NT2/D1 (cell line): ENCODE measurements at places on chromosomes 5 and 9.

- DNase-seq = no peak
Measured at GRCh38 chr5:167696558-167697314, 594.7 kb upstream of the WWC1 start.

DNA sequence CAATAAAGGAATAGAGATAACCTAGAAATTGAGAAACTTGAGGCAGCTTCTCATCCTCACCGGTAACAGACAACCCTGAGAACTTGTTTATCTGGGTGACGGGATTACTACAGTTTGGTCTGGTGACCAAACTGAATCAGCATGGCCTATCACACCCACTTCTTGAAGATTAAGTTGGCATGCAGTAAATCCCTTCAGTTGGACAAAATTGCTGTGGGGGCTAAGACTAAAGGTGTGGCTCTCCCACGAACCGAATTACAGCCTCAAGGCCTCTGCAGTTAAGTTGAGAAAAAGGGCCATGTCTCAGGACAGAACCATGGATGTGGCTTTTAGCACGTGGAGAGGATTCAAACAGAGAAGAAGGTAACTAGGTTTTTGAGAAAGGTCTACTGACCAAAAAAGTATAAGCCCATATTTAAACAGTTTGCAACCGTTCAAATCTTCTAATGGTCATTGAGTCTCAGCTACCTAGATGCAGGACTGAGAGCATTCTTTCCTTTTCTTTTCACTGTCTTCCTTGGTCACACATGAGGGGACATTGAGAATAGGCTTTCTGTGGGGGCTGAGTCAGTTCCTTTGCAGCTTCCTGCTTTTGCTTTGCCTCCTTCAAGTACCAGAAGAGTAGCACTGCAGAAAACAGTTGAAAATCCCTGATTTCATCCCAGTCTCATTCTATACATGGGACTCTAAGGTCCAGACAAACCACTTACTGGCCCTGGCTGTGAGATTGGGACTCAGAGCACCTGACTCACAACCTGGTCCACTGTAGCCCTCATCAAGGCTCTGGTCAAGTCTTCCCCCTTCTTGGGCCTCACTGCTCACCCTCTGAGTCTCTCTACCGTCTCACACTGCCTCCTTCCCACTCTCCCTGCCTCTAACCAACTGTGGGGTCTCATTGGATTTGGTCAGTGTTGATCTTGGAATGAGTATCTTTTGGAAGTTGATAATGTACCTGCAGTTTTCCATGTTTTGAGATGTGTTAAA is 30.9 kb downstream of the PDE6A start:
- DNase-seq = no peak

DNA sequence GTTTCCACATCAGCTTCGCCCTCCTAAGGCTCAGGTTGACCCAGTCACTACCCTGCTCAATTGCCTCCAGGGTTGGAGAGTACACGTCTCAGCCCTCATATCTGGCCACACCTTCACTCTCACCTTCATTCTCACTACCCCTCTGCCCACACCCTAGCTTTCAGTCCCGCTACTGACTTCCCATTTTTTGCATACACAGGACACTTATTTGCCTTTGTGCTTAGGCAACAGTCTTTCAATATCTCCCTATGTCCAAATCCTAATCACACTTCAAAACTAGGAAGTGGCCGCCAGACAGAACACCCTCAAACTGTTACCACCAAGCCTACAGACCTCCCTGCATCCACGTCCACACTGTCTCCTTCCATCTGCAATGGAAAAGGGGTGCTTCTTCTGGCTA is 10.9 kb downstream of the MCTP1 start:
- no peak for DNase-seq

DNA sequence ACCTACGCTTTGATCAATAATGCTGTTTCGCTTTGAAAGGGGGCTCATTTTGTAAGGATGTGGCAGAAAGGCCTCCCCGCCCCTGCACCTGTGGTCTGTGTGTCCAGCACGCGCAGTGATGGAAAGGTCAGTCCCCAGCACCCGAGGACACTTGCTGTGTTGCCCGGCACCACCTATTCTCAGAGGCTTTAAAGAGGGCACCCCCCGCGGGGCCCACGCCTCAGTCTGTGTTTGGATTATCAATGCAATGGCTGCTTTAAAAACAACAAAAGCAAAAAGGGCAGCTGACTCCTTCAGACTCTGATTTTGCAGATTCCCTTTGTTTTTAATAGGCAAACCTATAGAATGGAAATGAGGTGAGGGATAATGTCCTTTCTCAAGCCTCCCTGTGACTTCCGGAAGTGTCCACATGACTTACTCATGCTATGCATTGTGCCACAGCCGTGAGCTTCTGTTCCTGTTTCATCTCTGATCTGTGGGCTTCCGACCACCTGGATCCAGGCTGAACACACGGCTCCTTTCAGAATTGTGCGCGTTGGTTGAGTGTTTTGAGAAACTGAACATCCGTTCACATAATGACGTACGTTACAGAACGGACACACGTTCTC is 416.2 kb downstream of the IRX2 start:
- no peak for DNase-seq

GRCh38 chr9:138111607-138112006 is 234.0 kb downstream of the CACNA1B start:
- DNase-seq = no peak

GRCh38 chr5:95738072-95738471 is 6.9 kb downstream of the RHOBTB3 start:
- no peak for DNase-seq

DNA sequence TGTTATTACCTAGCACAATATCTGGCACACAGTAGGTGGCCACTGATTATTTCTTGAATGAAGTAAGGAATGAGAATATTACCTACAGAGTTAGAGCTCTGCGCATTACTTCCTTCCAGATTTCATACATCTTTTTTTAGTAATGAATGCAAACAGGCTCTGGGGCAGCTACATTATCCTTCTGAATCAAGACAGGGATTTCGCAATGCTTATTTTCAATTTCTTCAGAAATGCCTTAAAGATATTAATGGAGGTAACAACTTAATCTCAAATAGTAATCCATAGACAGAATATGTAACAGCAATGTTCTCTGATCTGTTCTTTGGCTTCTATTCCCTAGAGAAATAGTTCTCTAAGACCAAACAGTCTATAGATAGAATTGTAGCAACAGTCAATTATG is 32.6 kb downstream of the CDKN2A start:
- DNase-seq = no peak

- DNase-seq = no peak
Measured at GRCh38 chr5:125006011-125006685, 259.7 kb upstream of the ZNF608 start.

- DNase-seq = no peak
Measured at GRCh38 chr9:36136894-36137391, 410 bp downstream of the GLIPR2 start.

GRCh38 chr5:71830681-71831539 is 111.8 kb downstream of the CARTPT start:
- DNase-seq = no peak

DNA sequence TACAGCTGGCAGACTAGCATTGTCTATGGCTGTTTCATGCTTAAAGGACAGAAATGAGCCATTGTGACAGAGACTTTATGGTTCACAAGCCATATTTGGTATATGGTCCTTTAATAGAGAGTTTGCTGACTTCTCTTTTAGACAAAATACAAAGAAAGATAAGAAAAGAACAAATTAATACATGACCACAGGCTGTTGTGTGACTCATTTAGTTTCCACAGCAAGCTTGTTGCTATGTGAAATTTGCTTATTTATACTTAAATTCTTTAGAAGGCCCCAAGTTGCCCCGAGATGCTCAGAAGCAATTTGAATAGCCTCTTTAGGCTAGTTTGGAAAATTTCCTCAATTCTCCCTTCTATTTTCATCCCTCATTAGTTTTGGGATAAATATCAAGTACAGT is 315.3 kb upstream of the RPS23 start:
- DNase-seq = no peak

DNA sequence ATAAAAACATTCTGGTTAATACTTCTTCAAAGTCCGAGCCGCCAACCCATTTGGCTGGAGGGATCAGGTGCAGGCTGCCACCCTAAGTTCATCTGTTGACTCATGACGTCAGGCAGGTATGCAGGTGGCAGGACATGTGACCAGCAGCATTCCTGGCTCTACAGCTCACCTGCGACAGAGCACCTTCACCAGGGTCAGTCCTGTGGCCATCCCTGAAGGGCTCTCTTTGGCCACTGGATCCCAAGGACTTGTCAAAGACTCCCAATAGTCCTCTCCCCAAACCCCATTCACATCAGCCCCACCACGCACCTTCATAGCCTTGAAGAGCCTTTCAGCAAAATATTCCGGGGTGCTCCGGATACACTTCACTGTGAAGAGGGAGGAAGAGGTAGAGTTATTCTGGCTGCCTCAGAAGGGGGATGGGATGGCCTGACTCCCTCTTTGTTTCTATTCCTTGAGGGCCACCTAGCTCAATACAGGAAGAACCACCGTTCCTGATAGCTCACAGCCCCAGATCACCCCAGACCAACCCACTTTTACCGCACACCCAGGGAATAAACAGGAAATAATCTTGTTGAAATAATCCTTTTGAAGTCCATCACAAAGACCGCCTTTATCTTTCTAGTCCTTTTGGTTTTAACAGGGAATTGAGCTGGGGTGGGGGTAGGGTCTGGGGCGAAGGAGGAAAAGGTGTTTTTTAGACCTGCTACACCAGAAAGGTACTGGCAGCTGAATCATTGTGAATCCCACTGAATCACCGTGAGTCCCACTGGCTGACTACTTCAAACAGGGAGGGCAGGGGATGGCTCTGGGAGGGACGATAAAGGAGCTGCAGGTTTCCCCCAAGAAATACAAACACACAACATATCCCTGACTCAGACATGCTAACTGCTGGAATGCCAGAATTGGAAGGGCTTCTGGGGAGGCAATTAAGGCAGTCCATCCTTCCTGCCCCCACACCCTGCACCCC is 26.4 kb downstream of the ANXA6 start:
- DNase-seq = no peak

- no peak for DNase-seq
Measured at GRCh38 chr5:54524082-54524481, 6.5 kb downstream of the SNX18 start.

DNA sequence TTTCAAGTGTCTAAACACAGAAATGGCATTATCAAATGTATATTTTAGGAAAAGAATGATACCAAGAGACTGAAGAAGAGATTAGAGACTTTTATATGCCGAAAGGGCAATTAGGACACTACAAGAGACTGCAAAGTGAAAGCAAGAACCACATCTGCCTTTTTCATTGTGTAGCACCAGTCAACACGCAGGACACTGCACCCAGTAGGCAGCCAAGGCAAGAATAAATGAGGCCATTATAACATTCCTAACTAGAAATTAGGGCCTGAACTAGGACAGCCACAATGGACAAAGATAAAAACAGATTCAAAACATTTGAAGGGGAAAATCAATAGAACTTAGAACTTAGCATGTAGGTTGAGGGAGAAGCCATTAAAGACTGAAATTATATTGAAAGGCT is 10.8 kb downstream of the CETN3 start:
- no peak for DNase-seq

DNA sequence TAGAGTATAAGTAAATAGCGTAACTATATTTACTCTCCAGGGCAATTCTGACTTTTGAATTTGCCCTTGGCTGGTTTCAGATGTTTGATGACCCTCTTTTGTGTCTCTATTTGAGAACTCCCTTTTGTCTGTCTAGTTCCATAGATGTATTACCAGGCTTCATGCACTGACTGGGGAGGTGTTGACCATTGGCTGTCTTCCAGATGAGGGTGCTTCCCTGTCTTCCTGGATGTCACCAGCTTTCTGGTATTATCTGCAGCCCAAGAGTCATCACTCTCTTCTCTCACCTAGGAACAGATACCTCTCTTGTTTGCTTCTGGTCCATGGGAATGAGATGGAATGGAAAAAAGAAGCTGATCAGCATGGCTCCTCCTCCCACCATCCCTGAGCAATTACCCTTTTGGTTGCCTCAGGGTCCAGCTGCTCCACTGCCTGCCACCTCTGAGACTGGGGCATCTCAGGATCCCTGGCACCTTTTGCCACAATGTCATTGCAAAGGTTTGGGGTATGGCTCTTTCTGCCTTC is 58.7 kb upstream of the TMED7 start:
- DNase-seq = no peak

DNA sequence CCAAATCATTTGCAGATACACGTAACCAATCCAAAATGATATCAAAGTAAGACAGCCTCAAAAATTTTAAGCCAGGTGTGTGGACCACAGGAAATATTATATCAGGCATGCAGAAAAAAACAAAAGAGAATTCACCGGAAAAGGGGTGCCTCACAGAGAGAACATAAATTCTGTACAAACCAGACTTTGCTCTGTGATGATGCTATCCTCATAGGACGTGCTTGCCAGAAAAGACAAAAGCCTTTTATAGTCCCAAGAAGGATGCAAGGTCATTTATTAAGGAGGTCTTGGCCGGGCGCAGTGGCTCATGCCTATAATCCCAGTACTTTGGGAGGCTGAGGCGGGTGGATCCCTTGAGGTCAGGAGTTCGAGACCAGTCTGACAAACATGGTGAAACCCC is 16.8 kb upstream of the ATP6V1G1 start:
- DNase-seq = no peak

DNA sequence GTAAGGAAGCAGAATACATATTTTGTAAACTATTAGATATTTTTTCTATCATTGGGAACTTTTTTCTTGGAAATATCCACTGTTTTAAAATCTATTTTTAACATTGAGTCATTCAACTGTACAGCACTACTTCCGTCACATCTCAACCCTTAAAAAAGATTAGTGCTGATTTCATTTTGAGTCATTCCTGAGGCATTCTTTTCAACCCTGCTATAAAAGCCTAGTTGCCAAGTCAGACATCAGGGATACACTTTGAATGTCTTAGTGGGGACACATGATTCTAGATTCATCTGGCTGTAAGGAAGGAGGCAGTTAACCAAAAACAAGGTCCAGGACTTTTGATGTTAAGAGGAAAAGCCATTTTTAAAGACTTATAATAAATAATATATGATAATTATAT is 160.9 kb downstream of the GIN1 start:
- DNase-seq = no peak

GRCh38 chr5:107028938-107029337 is 641.8 kb downstream of the EFNA5 start:
- no peak for DNase-seq

DNA sequence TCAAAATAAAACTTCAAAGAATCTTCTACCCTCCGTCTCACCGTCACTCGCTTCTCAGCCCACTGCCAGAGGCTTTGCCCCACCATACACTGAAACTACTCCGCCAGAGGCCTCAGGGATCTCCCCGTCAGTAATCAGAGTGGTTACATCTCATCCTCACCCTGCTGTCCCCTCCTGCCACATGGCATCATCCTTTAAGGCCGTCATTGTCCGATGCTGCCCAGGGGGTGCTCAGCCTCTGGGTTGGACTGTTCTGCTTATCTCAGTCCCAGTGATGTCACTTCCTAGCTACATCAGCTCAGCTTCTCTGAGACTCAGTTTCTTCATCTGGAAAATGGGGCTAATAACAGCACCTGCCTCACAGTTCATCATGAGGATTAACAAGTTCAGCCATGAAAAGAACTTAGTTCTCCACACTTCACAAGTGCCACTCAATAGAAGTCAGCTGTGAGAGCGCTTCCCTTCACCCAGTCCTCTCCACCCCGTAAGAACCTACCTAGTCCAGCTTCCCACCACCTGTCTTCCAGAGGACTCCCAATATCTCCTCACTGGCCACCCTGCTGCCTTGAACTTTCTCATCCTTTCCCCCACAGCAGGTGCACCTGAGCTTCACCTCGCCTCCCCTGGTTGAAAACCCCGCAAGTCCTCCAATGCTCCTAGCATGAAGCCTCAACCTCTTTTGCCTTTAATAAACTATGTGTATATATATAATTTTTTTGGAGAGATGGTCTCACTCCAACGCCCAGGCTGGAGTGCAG is 2.8 kb upstream of the IL3 start:
- DNase-seq = no peak
